Upper lobe of right lung (tissue), 1 donor: ENCODE measurements at places on chromosomes 4 and X.

- no peak overlapping the region for H3K4me3 ChIP-seq
- no peaks in the 10 kb centered on the region for H3K4me1 ChIP-seq
- no peaks in the 10 kb centered on the region for H3K36me3 ChIP-seq
- H3K27me3 ChIP-seq, result no peaks in the 10 kb centered on the region
Measured at GRCh38 chr4:177860171-177860570, 417.9 kb upstream of the AGA start.

DNA sequence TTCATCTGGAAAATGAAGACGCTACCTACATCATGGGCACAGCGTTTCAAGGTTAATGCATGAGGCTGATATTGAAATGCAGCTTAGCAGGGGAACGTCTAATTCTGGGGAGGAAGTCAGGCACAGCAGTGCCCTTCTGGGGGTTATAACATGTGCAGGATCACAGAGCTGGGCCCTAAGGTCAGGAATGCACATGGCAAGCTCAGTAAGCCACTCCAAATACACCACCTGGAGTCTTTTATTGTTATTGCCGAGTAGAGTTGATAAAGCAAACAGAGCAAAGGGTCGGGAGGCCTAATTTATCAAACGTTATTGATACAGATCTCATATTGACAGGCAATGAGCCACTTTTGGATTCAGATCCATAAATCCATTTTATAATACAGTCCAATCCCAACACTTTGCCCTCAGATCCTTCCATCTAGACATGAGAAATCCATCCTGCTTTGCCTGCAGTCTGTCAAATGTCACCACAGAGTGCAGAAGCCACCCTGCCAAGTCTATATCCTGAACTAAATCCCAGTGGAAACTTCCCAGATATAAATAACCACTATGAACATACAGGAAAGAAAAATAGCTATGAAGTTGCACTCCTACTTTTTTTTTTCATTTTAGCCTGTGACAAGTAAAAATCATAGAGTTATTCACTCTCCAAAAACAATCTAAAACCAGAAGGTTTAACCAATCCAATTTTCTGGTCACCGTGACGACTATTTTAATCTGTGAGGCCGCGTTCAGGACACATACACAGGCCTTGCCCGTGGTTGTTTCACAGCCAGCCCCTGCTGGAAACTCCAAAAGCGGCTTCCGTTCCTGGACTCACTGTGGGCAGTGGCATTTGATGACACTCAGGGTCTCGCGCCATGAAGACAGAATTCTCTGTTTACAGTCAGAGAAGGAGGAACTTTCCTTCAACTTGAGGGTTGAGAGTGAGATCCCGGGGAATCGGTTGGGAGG lies 335.4 kb downstream of the DHX15 start:
- H3K4me3 ChIP-seq, result no peak overlapping the region
- H3K4me1 ChIP-seq, result no peaks in the 10 kb centered on the region
- H3K36me3 ChIP-seq, result no peaks in the 10 kb centered on the region
- no peak for DNase-seq
- no peak overlapping the region for H3K27ac ChIP-seq

DNA sequence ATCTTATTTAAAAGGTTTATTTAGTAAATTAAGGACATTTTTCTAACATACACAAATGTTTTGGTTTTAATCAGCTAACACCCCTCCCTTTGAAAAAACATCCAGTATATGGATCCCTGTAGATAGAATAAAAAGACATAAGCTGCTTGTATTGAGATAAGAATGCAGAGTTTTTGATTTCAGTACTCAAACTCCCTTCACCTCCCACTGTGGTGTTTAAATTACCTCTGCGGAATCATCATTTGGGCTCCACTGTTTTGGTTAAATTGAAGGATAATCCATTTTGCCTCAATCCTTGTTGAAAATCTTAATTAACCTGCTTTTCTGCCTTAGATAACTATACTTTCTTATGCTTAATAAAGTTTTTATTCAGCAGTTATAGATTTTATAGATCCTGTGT lies 27.6 kb downstream of the USP53 start:
- no peak overlapping the region for H3K27ac ChIP-seq
- no peaks in the 10 kb centered on the region for H3K27me3 ChIP-seq
- no peak overlapping the region for H3K4me3 ChIP-seq

DNA sequence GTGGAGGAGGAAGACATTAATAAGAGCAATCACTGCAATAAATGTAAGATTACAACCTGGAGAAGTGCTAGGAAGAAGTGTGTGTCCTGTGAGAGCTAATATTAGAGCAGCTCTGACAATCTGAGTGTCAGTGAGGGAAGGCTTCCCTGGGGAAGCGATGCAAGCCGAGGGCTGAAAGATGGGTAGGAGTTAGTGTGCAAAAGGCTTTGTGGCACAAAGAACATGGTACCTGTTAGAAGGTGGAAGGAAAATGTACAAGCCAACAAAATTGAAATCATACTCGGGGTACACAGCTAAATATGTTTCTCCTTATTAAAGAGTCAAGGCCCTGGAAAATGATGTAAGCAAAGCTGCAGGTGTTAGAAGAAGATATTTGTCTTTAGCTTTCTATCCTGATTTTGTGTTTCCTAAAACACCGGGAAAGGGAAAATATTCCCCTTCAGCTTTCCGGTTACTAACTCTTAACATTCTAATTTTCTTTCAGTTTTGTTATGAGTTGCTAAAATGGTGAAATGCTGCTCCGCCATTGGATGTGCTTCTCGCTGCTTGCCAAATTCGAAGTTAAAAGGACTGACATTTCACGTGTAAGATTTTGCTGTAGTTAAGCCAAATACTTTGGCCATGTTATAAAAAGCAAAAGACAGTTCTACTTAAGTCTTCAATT lies 808 bp downstream of the THAP6 start:
- H3K27ac ChIP-seq, result peak overlapping the region; percentile 97
- no peak for DNase-seq
- H3K36me3 ChIP-seq, result peaks cover 28% of the 10 kb centered on the region
- no peaks in the 10 kb centered on the region for H3K27me3 ChIP-seq
- peak overlapping the region; percentile 84 for H3K4me3 ChIP-seq
- H3K4me1 ChIP-seq, result peaks cover 38% of the 10 kb centered on the region
